ENCODE measurements at places on chromosomes 16 and 17.
A peak's percentile ranks its signal among the peaks of the same experiment; 100 is the strongest.

DNA sequence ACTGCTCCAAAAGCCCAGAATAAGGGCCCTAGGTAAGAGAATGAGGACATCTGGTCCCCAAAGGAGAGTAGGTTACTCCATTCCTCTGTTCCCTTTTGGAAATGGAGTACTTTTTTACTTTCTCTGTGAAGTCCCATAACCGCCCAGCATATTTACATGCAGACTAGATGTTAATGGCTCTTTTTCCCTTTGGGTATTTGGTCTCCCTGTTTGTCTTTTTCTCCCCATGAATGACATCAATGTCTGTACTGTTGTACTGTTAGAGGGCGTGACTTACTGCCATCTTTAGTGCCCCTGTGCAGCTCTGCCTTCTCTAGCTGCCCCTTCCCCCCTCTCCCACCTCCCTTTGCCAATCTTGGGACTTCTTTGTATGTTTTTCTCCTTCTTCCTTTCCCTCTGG lies 19.0 kb downstream of the GPR179 start:
- no peak for DNase-seq

- DNase-seq: no peak
Observed at GRCh38 chr16:76370344-76370743, 93.1 kb downstream of the CNTNAP4 start.

GRCh38 chr16:54946909-54947308 lies 16.2 kb downstream of the IRX5 start:
- no peak for DNase-seq

DNA sequence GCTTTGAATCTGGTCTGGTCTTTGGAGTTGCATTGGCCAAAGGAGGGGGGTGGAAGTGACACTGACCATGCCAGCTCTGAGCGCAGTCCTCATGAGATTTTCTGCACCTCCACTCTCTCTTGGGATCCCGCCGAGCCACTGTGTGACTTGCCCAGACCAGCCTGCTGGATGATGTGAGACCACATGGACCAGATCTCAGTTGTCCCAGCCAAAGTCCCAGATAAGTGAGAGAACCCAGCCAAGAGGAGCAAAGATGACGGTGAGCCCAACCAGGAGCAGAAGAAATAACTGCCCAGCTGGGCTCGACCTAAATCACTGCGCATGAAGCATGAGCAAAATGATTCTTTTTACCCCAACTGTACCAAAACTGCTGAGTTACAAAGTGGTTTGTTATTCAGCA lies 96.5 kb upstream of the ERCC4 start:
- no peak for DNase-seq

DNA sequence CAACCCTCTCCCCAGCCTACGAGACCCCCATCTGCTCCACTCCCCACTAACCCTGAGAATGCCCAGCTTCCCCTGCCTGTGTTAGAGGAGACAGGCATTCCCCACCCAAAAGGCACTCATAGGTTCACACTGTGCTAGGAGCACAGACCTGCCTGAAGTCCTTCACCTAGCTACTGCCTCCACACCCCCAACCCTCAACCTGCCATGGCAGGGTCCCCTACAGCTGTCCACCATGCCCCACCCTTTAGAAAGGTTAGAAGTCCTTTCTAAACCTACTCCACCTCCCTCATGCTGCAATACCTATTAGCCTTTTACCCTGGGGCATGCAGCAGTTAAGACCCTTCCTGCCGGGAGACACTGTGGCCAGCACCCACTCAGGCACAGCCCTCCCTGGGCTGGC lies 9.1 kb downstream of the SRCIN1 start:
- DNase-seq: no peak

GRCh38 chr16:22091721-22092120 lies 620 bp upstream of the VWA3A start:
- DNase-seq: no peak

- DNase-seq: peak; percentile 32
Observed at GRCh38 chr17:19672009-19672750, 23.6 kb downstream of the ALDH3A2 start.

GRCh38 chr17:57874434-57875289 lies 24.8 kb upstream of the MRPS23 start:
- peak; percentile 68 for DNase-seq

- no peak for DNase-seq
Observed at GRCh38 chr16:12145918-12146317, 169.4 kb downstream of the SNX29 start.

- no peak for DNase-seq
Observed at GRCh38 chr16:83162791-83163190, 536.0 kb downstream of the CDH13 start.

DNA sequence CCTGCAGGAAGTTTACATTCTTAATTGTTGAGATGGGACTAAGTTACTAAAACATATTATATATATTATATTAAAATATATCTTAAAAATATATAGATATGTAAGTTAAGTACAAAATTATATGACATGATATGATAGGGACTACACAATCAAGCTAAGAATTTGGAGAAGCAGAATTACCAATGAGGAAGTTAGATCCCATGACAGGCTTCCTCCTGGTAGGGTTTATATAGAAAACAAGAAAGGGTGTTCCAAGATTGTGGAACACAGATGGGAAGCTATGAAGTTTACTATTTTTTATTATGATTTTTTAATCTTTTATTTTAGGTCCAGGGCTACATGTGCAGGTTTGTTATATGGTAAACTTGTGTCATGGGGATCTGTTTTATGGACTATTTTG lies 260.8 kb upstream of the ZFHX3 start:
- DNase-seq: no peak

GRCh38 chr17:47862621-47863440 lies 11.9 kb upstream of the SP6 start:
- no peak for DNase-seq

- DNase-seq: no peak
Observed at GRCh38 chr17:82887255-82888164, 47.7 kb upstream of the ZNF750 start.

GRCh38 chr16:57609541-57610401 lies 18.7 kb upstream of the ADGRG1 start:
- peak; percentile 54 for DNase-seq

GRCh38 chr17:45008216-45008615 lies 40.1 kb upstream of the C1QL1 start:
- DNase-seq: no peak

GRCh38 chr16:10878328-10878643 lies 1.3 kb downstream of the CIITA start:
- no peak for DNase-seq

GRCh38 chr16:74188856-74189255 lies 107.8 kb upstream of the PSMD7 start:
- no peak for DNase-seq

DNA sequence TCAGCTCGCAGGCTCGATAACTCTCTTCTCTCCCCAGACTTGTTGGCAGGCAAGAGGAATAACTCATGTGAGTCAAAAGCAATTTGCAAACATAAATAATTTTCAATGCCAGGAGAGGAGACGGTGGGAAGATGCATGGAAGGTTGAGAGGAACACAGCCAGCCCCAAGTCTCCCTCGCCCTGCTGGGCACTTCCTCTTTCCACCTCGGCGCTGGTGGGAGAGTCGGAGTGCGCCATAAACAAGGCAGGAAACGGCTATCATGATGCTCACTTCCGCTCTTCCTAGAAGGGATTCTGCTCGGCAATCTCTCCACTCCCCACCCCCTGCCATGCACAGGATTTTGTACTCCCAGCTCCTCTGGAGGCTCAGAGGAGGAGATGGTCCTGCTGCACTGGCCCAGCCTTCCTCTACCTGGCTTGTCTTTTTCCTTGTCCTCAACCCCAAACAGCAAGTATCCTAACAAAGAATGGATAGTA lies 13.0 kb downstream of the CBX4 start:
- DNase-seq: no peak

GRCh38 chr16:10598157-10598556 lies 17.8 kb upstream of the EMP2 start:
- DNase-seq: no peak

GRCh38 chr16:69861292-69862030 lies 89.7 kb upstream of the CLEC18A start:
- DNase-seq: peak; percentile 9

- no peak for DNase-seq
Observed at GRCh38 chr17:63741143-63741407, 524 bp downstream of the STRADA start.

DNA sequence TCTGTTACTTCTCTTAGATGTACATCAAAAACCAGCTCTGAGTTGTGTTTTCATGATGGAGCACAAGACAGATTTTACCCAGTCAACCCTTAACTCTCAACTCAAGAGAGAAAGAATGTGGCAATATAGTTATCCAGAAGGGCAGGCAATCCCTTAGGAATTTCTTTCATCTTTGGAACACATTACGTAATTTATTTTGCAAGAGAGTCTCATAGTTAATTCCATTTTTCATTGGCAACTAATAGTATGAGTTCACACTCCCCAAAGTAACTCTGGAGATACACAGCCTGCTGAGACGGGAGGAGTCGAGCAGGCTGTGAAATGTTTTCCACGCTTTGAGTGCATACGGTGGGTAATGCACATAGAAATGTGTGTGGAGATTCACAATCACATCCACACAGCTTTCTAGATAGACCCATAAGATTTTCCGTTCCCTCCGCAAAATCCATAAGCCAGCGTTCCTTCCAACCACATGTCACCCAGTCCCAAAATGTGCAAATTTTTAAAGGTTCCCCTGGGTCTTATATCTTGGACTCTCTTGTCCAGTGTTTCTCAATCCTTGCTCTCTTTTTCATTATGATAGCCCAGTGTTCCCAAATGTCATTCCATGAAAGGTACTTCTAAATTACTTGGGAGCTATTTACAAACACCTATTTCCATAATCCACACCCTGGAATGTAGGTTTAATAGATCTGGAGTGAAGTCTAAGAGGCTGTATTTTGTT lies 8.4 kb upstream of the CDRT4 start:
- DNase-seq: no peak

GRCh38 chr17:41624208-41625101 lies at the start of gene KRT17:
Gene KRT17 (minus strand): TSS chr17:41624575. CDS start chr17:41624509, 66 bp downstream.
- no peak for DNase-seq

DNA sequence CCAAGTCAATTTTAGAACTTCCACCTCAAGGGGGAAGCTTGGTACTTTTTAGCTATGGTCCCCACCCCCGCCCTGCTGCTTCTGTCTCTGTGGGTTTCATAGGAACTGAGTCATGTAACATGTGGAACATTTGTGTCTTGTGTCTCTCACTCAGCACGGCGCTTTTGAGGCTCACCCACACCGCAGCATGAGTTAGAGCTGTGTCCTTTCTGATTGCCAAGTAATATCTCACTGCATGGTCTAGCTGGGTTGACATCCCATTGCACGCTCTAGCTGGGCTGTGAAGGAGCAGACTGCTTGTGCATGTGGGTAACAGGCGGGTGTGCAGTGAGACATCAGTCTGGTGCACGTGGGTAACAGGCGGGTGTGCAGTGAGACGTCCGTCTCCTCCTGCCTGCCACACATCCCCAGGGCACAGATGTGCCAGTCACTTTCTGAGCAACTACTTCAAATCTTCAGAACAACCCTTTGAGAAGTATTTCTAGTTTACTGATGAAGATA lies 26.4 kb upstream of the SLC7A5 start:
- DNase-seq: no peak

GRCh38 chr16:1647856-1648255 lies 30.2 kb upstream of the JPT2 start:
- no peak for DNase-seq

- no peak for DNase-seq
Observed at GRCh38 chr17:76080768-76081287, 1.8 kb downstream of the ZACN start.

DNA sequence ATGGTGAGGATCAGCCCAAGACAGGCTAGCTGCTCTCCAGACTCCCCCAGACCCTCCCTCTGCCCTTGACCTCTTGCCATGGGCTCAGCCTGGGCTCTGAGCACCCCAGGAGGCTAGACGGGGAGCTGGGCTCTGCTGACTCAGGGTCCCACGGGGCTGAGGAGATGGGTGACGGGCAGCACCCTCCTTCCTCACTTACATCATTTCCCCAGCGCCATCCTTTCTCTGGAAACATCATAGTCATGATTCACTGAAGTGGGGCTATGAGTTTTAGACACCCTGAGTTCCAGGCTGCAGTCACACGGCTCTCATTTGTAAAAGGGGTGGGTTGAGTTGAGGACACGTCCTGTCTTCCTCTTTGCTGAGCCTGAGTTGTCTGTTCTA lies 3.0 kb upstream of the ITGAX start:
- no peak for DNase-seq

- DNase-seq: no peak
Observed at GRCh38 chr17:32960815-32961214, 30.8 kb upstream of the SPACA3 start.

- DNase-seq: no peak
Observed at GRCh38 chr17:43608313-43608712, 53.4 kb downstream of the MEOX1 start.
